NCI-H69 (cell line): ENCODE measurements at places on chromosomes 5 and 9.

DNA sequence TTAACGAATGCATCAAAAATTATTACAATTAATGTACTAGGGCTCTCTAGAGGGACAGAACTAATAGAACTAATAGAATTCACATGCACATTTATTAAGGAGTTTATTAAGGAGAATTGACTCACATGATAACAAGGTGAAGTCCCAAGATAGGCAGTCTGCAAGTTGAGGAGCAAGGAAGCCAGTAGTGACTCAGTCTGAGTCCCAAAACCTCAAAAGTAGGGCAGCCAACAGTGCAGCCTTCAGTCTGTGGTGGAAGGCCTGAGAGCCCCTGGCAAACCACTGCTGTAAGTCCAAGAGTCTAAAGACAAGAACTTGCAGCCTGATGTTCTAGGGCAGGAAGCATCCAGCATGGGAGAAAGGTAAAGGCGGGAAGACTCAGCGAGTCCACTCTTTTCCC is 633.8 kb downstream of the SEMA5A start:
- no peak for DNase-seq

DNA sequence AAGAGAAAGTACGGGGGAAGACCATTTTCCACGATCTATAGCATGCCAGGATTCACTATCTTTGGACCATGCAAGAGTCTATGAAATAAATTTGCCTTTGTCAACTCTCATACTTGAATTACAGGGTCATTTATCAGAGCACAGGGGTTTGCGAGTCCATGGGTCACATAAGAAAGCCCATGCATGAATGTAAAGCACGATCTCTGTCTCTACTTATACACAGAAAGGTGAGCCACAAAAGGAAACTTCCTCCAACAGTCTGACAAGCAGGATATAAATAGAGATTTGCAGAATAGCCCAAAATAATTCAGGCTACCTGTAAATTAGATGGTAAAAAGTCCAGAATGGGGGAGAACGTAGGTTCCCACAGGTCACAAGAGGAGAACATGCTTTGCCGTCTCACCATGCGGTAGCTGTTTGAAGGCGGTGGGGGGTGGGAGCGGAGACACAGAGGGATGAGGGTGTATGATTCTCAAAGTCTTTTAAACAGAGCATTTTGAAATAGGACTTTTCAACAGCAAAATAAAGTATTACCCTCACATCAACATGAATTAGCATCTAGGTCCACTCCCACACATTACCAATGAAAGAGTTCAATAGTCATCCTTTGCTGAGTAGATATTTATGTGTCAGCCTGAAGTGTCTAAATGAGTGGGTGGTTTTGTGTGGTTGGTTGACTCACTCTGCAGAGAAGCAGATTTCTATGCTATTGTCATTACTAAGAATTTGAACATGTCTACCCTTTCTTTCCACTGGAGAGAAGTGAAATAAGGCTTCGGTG is 279.7 kb downstream of the EBF1 start:
- DNase-seq = no peak

DNA sequence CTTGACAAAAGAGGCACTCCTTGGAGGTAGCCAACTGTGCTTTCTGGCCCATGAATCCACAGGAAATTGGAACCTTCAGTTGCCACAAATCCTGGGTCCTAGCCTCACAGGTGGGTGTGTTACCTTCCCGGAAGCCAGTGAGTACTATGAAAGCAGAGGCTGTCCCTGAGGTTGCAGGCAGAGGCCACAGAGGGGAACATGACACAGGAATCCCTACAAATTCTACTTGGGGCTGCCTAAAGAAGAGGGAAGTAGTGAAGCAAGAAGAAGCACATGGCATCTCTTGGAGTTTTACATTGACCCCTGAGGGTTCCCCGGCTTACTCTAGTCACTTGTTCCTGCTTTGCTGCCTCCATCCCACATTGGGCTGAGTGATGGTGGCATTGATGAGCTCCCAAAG is 2.6 kb downstream of the SLC22A5 start:
- DNase-seq = peak; percentile 18

DNA sequence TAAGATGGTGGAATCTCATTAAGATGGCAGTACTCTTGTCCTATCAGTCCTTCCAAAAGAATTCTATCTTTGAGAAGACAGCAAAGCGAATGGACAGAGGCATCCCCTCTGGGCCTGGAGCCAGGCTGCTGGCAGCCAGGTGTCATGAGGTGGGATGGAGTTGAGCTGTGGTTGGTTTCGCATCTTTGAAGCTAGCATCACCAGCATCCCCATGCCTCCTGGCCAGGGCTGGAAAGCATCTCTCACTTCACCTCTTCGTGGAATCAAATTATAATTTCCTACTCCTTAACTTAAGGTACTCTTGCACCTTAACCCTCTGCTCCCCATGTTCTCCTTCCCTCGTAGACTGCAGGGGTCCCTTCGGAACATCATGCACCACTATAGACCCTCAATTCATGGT is 248.3 kb downstream of the GADD45G start:
- no peak for DNase-seq

- DNase-seq = no peak
These were observed 250.5 kb upstream of the TUT7 start for GRCh38 chr9:86604741-86605140.

DNA sequence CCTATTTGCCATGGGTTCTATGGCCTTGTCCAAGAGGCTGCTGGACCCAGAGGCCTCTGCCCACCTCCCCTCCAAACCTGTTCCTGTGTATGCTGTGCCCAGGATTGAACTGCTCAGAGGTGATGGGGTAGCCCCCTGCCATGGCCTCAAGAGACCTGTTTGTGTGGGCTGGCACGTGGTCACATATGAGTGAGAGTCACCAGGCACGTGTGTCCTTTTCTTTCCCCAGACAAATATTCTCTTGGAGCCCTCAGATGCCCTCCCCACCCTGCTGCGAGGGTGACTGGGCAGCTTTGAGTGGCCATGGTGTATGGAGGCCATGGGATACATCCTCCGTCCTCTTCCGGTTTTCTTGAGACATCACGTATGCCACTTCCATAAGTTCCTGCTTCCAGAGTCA is 10.9 kb upstream of the TCOF1 start:
- DNase-seq = no peak

DNA sequence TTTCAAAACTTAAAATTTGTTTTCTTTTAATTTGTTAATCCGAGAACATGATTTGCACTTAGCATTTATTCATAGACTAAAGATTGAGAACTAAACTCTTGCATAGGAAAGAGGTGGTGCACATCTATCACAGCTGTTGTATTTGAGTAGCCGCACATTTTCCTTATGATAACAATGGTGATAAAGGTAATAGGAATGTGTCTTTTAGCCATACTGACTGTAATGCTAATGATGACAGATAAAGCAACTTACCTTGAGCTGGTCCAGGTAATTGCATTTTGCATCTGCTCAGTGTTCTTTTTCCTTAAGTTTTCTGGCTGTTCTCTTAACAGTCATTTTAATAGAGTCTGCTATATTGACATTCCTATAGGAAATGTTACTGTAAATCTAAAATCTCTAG is 19.0 kb downstream of the PHAX start:
- DNase-seq = no peak

- peak; percentile 16 for DNase-seq
These were observed 83.7 kb downstream of the ADAMTS2 start for GRCh38 chr5:179261301-179262125.

DNA sequence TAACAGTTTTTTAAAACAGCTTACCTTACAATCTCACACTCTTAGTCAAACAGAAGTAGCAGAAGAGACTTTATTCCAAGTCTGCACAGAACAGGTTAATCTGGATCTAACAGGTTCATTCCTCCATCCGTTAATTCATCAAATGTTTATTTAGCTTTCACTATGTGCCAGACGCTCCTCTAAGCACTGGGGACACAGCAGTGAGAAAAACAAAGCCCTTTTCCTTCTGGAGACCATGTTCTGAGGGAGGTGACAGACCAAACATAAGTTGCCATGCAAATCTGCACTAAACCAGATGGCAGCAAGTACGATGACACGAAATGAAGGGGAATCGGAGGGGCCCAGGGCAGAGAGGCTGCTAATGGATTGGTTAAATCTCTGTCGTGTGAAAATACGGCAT is 17.1 kb upstream of the GLIPR2 start:
- no peak for DNase-seq

DNA sequence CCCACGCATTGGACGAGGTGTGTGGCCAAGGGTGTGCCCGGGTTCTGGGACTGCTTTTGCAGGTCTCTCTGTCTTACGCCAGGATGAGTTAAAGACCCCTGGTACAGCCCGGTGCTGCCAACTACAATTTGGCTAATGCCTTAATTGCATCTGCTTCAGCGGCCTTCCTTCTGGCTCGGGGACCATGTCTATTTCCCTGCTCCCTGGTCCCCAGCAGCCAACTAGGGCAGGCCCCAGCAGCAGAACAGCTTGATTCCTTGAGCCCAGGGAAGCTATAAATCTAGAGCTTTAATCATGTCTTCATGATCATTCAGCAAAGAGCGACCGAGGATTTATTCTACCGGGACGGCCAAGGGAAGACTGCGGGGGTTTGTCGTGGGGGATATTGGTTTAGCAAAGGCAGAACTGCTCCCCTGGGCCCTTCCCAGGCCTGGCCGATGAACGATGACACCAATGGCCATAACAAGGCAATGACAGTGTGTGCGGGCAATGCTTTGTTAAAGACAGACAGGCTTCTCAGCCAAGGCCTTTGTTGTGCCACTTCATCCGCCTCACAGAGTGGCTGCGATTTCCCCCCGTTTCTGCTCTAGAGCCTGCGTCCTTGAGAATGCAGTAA is 51.4 kb downstream of the CFAP77 start:
- DNase-seq = no peak

DNA sequence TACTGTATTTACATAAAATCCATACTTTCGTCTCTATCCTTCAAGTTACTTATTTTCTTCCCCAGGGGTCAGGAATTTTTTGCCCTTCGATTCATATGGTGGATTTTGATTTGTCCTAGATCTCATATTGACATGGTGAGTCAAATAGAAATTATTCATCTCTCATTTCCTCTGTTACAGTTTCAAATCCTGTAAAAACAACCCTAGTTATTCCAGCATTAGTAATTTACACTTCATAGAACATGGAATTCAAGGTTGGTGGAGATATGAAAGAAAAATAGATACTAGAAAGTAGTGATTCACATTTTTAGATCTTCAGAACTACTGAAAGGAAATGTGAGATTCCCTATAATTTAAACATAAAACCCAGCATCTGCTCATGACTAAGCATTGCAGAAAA is 1331.0 kb upstream of the CDH9 start:
- DNase-seq = no peak

- DNase-seq = peak; percentile 47
These were observed 2.6 kb downstream of the UBTD2 start for GRCh38 chr5:172280929-172281328.

DNA sequence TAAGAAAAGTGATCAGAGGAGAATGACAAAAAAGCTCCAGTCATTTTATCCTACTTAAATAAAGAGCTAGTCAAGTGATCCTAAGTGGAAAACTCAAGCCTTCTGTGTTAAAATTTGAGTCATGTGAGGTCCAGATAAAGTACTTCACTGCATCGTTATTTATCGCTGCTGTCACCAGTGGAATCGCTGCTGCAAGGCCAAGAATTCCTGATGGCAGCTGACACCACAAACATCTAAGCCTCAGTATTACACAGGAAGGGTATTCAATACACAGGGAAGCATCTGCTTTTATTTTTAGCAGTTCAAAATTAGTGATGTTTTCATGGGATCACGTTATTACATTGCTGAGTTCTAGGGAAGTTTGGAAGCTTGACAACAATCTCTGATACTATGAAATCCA is 190.3 kb downstream of the GOLPH3 start:
- DNase-seq = no peak

- no peak for DNase-seq
These were observed 820.8 kb downstream of the MAT2B start for GRCh38 chr5:164326219-164326618.

DNA sequence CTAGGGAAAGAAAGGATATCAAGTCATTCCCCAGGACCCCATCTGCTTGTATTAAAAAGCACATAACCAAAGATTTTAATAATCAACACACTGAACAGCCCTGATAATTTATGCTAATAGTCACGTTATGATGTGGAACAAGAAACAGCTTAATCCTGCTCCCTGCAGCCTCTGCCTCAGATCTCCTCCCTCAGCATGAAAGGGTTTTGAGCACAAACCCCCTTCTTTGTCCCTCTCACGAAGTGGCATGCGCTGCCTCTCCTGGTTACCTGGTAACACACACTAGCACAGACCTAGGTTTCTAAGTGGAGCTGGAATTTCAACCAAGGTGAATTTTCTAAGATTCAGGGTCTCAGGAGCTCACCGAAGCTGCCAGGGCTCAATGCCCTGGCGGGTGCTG is 5.1 kb downstream of the IGFBPL1 start:
- DNase-seq = peak; percentile 27

GRCh38 chr5:163535290-163535689 is 29.9 kb downstream of the MAT2B start:
- peak; percentile 29 for DNase-seq

DNA sequence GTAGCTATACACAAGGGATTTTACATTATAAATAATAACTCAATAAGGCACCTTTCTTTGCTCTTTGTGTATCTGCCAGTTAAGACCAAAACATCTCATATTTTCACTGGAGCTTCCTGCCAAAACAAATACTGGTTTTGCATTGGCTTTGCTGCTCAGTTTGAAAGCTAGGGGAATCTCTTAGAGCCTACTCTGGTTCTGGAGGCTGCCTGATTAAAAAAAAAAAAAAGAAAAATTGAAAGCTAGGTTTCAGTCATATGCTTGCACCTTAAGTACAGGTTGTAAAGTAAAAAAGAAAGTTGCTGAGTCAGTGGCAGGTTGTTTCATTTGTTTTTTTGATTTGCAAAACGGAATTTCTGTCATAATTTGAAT is 2.3 kb downstream of the DENND4C start:
- peak; percentile 67 for DNase-seq

DNA sequence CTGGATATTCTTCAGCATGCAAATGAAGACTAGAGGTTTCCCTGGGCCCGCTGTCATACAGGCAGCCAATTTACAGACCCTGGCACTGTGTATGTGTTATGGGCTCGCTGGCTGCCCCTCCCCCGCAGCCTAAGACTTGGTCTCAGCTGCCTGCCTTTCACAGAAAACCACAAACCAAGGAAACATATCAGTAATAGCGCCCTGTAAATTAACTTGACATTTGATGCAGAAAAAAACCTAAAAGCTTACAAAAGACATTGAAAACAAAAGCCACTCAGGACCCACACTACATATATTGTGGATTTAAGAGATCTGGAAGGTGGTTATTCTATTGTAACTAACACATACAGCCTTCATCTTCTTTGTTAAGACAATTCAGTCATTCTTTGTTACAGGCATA is 287.0 kb upstream of the TMEM161B start:
- DNase-seq = peak; percentile 98

DNA sequence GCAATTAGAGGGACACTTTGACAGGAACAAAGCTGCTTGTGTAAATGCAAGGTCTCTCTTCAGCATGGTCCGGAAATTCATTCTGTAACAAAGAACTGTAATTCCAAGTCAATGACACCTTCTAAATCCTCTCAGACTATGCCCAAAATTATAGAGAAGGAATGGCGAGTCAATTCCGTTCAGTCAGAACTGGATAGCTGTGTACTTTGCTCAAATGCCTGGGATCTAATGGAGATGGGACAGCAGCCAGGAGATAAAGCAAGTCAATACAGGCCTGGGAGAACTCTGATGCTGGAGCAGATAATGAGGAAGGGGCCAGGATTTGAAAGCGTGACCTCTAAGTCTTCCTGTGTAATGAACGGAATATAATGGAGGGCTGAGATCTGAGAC is 96.4 kb upstream of the SPRY4 start:
- DNase-seq = no peak

- no peak for DNase-seq
These were observed 27.5 kb upstream of the GABBR2 start for GRCh38 chr9:98736226-98736625.

GRCh38 chr9:70805949-70806348 is 315.5 kb downstream of the TRPM3 start:
- DNase-seq = peak; percentile 44
